ENCODE measurements at places on chromosomes 4 and X. TPM values are rescaled to one million over a fixed set of nuclear protein-coding genes. Genes with fewer than 3 reads are reported as not detected.

GRCh38 chrX:103831342-103831802 is 685 bp downstream of the RAB9B start:
- H3K27me3 ChIP-seq: peaks cover 38% of the 10 kb centered on the region
- peak overlapping the region; percentile 68 for H3K4me3 ChIP-seq
- peak; percentile 80 for DNase-seq
- H3K27ac ChIP-seq: no peak overlapping the region

GRCh38 chr4:140176735-140177134 is 22.8 kb upstream of the MAML3 start:
- no peaks in the 10 kb centered on the region for H3K4me1 ChIP-seq
- no peak overlapping the region for H3K27ac ChIP-seq
- no peak overlapping the region for H3K4me3 ChIP-seq
- no peaks in the 10 kb centered on the region for H3K27me3 ChIP-seq
- H3K36me3 ChIP-seq: no peaks in the 10 kb centered on the region

DNA sequence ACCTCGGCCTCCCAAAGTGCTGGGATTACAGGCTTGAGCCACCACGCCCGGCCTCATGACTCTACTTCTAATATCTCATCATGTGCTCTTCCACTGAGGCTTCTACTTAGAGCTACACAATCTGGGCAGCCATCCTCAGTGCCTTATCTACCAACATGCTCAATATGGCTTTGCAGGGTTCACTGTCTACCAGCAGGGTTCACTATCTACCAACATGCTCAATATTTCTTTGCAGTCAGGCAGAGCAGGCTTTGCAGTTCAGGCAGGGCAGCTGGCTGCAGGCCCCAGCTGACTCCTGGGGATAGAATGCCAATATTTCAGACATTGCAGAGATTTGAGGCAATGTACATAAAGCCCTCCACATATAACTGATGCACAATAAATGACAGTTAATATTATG is 47.5 kb downstream of the PKD2 start:
- H3K27ac ChIP-seq: no peak overlapping the region
- no peaks in the 10 kb centered on the region for H3K27me3 ChIP-seq
- peaks cover 75% of the 10 kb centered on the region for H3K36me3 ChIP-seq

- peak; percentile 71 for DNase-seq
- no peaks in the 10 kb centered on the region for H3K27me3 ChIP-seq
- no peaks in the 10 kb centered on the region for H3K36me3 ChIP-seq
- H3K4me3 ChIP-seq: no peak overlapping the region
- H3K4me1 ChIP-seq: peaks cover 6% of the 10 kb centered on the region
Observed at GRCh38 chrX:38225093-38225492, 4.4 kb upstream of the SRPX start.

Gene USP17L30
- not detected for total RNA-seq

Data from osteoblast (primary cell).